ENCODE measurements at places on chromosomes 7 and 10.
A peak's percentile ranks its signal among the peaks of the same experiment; 100 is the strongest.

DNA sequence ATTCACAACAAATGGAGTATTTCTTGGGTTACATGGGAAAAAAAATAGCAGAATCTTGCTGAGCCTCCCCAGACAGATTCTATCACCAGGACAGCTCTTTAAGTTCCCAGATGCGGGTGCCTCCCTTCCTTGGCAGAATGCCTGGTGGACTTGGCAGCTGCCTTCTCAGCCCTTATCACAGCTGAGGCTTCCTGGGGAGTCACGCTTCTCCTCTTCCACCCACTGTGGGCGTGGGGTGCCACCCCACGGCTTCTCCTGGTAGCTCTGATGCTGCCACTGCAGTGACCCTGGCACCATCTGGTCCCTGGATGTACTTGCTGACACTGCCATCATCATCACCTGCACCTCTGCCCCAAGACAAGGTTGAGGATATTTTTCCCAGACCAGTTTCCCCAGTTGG lies 16.2 kb upstream of the NME8 start:
- peak; percentile 71 for DNase-seq

DNA sequence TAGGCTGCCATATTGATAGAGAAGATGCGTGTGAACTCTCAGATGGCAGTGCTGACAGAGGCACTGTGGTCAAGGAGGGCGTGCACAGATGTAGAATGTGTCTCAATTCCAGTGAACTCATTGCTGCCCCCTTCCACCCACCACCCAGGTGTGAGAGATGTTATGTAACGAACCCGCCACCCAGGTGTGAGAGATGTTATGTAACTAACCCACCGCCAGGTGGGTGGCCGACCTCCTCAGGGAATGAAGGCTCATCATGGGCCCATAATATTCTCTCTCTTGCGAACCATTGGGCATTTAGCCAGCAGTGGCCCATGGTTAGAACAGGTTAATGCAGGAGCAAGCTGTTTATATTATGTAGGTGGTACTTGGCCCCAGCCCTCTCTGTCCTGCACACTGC lies 140.4 kb upstream of the MTPN start:
- no peak for DNase-seq

GRCh38 chr10:70967591-70968587 lies 79.5 kb upstream of the PCBD1 start:
- no peak for DNase-seq

- no peak for DNase-seq
These were observed 45.2 kb downstream of the PRKG1 start for GRCh38 chr10:51119441-51119840.

DNA sequence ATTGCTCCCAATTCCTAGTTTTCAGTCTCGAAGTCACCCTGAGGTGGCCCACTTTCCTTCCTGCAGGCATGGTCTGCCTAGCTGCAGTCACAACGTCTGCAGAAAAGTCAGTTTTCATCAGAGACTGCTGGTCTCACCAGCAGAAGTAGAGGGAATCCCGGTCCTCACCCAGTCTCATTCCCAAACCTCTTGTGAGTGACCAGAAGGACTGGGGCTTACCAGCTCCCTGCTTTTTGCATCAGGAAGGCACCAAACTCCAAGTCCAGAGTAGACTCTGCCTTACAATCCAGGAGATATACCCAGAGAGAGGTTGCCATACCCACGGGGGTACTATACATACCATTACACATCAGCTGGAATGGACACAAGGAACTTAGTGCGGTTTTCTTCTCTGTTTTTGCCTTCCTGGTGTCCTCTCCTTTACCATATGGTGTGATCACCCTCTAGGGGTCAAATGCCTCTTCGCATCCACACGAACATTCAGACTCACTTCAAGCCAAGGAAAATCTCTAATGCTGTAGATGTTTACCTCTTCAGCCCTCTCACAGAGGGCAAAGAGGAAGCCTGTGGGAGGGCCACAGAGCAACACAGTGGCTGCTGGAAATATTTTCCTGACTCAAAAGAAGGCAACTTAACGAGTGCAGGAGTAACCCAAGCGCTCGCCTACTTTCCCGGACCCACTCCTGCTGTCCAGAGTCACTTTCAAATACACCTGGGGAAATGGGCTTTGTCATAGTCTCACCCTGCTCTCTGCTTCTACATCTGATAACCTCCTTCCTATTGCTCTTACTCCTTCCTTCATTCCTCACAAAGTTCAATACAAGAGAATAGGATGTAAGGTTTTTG lies 220.9 kb downstream of the C7orf25 start:
- DNase-seq, result no peak

DNA sequence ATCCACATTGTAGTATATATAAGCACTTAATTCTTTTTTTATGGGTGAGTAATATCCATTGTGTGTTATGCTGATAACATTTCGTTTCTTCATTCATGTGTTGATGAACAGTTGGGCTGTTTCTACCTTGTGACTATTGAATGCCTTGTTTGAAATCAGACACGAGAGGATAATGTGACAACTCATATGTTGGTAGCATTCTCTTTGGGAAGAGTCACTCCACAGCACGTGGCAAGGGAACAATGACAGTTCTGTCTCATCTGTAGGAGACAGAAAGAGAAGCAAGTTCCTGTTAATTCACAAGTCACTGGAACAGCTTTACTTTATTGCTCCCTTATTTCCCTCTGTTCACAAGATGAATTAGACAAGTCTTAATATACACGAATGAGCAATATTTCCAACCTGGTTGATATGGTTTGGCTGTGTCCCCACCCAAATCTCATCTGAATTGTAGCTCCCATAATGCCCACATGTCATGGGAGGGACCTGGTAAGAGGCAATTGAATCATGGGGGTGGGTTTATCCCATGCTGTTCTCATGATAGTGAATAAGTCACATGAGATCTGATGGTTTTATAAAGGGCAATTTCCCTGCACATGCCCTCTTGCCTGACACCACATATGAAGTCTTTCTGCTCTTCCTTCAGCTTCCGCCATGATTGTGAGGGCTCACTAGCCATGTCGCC lies 125.3 kb downstream of the SEC23IP start:
- no peak for DNase-seq

- no peak for DNase-seq
These were observed 50.2 kb downstream of the LAMB4 start for GRCh38 chr7:108079648-108080591.

GRCh38 chr7:24444666-24445440 lies 128.4 kb upstream of the PALS2 start:
- DNase-seq, result no peak

- no peak for DNase-seq
These were observed 162.3 kb upstream of the NPS start for GRCh38 chr10:127386606-127387327.

DNA sequence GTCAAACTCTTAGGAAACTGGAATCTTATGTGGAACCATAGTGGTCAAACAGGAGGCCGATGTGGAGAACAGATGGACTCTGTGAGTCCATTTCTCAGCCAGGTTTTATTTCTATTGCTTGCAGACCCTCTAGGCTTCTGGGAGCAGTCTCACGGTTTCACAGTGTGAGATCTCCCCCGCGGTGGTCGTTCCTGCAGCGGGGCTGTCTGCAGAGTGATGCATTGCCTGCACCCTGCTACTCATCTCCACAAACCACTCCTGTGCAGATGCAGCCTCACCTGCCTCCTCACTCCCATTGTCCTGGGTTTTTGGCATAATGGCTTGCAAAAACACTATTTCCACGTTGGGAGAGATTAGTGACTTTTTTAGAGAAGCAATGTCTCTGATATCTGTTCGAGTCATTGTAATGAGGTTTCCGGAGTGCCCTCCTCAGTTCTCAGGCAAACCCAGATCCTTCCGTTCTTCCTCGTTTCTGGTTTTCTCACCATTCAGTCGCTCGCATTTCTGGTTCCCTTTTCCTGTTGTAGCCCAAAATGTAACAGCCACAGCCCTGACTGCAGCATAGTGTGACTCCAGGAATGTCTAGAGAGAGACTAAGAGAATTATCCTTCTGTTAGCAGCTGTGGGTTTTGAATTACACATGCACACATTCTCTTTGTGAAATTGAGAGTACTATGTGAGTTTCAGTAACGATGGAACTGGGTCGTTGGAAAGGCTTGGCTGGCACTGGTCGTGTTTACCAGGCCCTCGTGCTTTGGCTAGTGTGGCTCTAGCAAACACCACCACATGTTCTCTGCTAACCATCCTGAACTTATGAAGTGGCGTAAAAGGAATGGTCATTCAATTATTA lies 30.2 kb downstream of the ACADSB start:
- no peak for DNase-seq

DNA sequence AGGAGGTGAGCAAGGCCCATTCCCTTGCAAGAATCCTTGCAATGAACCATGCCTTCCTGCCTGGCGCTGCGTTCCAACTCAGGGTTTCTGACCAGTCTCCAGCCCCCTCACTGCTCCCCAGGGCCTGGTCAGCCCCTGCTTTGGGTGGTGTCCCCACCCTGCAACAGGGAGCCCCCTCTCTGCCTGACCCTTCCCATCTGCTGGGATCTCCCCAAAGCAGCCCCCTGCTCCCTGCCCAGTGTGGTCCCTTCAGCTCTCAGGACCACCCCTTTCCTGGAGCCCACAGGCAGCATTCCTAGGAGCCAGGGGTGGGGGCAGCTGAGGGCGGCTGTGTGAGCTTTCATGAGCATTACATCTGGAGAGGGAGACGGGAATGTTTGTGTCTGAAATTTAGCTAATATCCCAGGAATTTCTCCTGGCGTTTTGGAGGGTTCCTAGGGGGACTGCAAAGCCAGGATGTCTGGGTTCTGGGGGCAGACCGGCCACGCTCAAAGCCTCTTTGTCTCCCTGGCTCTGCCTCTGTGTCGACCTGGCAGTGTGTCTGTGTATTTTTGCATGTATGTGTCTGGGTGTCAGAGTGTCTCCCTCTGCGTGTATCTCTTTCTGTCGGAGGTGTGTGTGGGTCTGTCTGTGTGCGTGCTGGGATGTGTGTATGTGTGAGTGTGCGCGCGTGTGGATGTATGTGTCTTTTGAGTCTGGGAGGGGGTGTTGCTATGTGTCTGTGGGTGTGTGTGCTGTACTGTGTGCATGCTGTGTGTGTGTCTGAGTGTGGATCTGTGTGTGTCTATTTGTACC lies 300.5 kb upstream of the ZMIZ1 start:
- no peak for DNase-seq

DNA sequence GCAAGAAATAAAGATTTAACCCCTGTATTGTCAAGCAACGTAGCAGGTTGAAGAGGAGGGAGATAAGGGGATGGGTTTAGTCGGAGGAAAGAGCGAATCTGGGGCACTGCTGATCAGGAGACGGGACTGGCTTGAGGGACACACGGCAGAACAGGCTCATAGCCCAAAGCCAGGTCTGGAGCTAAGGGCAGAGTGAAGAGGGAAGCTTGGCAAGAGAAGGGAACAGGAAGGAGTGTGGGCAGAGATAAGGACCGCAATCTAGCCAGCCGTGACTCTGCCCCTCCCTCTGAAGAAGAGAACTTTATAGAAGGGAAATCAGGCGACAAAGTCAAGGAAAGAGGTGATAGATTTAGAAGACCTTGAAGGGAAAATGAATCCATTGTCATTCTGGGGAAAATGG lies 67.6 kb downstream of the CAV1 start:
- DNase-seq, result peak; percentile 10

DNA sequence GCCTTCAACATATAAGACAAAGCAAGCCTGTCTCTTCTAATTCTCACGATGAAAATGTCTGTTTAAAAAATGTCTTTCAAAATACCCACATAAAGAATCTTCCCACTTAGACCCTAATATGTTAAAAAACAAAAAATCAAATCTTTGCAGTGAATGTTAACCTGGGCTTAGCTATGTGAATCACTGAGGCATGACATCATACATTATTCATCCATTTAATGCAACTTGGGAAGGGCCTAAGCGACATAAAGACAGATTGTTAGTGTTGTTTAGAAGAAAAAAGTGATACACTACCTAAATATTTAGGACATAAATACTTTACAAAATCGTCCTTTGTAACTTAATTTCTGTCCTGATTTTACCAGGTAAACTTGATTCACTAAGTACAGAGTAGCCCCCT lies 648.5 kb upstream of the NRP1 start:
- no peak for DNase-seq

- no peak for DNase-seq
These were observed 1081.6 kb downstream of the SORCS1 start for GRCh38 chr10:106082865-106083264.

GRCh38 chr10:43208147-43209073 lies 58.5 kb downstream of the RASGEF1A start:
- no peak for DNase-seq

- DNase-seq, result no peak
These were observed 229.1 kb upstream of the AKR1E2 start for GRCh38 chr10:4596951-4597350.

DNA sequence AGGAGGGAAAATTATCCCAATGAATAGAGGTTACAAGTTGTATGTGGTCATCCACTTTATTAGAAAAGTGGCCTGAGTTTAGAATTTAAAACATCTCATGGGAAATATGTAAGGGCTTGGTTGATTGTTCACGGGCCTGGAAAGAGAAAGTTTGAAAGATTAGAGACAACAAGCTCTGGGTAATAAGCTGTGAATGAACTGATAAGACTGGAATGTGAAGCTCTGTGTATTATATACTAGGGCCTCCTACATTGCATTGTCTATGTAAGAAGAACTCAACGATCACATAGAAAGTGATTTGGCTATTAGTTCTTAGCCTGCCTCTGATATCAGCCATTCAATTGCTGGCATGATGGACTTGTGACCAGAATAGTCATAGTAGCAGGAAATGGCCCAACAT lies 199.2 kb upstream of the MAGI2 start:
- DNase-seq, result no peak

GRCh38 chr7:3154317-3154716 lies 110.7 kb upstream of the CARD11 start:
- no peak for DNase-seq

DNA sequence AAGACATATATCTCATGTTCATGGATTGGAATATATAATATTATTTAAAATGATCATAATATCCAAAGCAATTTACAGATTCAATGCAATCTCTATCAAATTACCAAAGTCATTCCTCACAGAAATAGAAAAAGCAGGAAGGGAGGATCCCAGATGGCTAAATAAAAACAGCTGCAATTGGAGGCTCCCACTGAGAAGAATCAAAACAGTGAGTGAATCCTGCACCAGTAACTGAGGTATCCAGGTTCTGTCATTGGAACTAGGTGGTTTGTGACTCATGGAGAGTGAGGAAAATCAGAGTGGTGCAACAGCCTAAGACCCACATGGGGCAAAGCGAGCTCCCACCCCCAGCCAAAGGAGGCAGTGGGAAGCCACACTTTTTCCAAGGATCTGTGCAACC lies 128.4 kb downstream of the MTERF1 start:
- DNase-seq, result no peak

DNA sequence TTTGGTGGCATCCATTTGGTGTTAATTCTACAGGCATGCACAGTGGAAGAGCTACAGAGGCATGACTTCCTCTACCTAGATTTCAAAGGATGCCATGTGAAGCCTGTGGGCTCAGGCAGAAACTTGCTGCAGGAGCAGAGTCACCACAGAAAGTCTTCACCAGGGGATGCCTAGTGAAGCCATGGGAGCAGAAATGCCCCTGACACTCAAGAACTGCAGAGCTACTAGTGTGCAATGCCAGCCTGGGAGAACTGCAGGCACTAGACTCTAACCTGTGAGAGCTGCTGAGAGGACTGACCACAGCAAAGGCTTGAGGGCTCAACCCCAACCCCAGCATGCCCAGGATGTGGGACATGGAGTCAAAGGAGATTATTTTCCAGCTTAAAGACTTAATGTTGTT lies 3.9 kb downstream of the OR9A2 start:
- DNase-seq, result no peak

Measured in AML-193 (cell line).